B cell (primary cell): ENCODE measurements at places on chromosomes 2 and 18. TPM values are rescaled to one million over a fixed set of nuclear protein-coding genes. Genes with fewer than 3 reads are reported as not detected.

GRCh38 chr18:48898521-48898920, 52.2 kb downstream of the SMAD7 start:
- no peak for DNase-seq

Gene PTPRN
- total RNA-seq: not detected in 2 replicates

- DNase-seq: no peak
Measured at GRCh38 chr2:128373451-128374000, 54.9 kb upstream of the HS6ST1 start.

GRCh38 chr2:159292157-159292556, 5.7 kb upstream of the WDSUB1 start:
- DNase-seq: no peak

Gene AOX1
- 0.07 TPM in 1 of 2 replicates, not detected in the other for total RNA-seq

GRCh38 chr2:85769236-85769982, 15.6 kb downstream of the ATOH8 start:
- DNase-seq: no peak

DNA sequence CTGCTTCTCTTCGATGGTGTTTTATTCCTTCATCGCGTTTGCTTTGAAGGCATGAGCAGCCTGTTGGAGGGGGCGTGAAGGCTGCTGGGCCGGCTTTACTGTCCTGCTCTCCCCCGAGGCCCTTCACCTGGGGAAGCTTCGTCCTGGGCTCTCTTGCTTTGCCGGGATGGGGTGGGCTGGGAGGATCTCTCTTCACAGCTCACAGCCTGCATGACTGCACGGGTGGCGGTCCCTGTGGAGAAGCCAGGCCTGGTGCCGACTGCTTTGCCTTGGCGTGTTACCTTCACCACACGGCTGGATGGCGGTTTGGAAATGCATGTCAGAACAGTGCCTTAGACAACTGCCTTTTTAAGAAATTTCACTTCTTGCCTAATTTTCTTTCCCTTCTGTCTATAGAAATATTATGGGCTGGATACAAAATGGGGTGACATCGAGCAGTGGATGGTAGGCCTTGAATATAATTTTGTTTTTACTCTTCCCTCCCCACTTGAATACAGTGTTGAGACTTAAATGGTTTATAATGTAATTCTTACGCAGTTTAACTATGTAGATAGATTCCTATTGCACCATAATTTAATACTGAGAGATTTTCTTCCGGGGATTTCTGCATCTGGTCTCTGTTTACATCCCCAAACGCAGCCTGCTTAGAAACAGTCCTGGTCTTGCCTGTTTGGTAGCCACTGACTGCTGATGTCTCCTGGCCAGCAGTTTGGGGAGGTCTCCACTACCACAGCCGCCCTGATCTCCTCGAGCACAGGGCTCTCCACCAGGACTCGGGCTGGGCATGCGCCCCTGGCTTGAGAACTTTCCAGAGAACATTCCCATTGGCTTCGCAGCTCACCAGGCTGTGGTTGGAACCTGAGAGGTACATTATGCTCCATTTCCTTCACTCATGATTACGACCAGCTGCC, 81.0 kb upstream of the RBM44 start:
- DNase-seq: no peak

Gene COL4A4
- total RNA-seq: 30.2 and 34.6 TPM in 2 replicates

DNA sequence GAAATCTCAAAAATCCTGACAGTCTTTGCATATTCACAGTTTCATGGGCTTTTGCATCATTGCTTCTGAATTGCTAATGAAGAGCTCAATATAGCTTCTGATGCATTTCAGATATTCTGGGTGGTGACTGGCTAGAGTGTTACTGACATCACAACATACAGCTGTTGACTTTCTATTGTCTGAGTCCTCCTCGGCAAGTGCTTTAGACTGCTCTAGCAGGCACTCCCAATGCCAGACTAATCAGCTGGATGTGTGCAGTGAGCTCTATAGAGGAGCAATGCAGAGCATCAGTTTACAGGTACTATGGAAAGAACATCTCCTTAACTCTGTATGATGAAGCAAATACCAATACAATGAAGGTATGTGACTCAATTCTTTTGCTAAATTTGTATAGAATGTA, 54.9 kb downstream of the R3HDM1 start:
- DNase-seq: no peak

- peak; percentile 99 for DNase-seq
Measured at GRCh38 chr2:97663962-97664635, at the start of gene ACTR1B. TSS of gene ACTR1B (minus strand) at chr2:97664044. CDS start at chr2:97663890, 154 bp downstream.

DNA sequence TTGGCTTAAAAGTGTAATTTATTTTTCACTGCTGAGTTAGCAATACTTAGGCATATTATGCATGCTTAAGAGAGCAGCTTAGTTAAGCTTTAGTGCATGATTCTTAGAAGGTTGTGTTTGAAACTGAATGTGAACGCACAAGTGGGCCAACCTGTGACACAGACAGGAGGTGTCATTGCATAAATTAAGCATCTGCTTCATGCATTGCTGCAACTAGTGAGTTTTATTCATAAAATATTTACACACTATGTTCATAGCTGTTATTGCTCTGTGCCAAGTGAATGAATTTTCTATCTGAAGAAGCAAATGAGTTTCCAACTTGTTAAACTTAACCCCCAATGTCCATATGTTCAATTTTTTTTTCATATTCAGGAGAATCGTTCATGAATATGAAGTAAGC, 806.4 kb downstream of the GALR1 start:
- no peak for DNase-seq

Gene NT5DC4
- 2.0 and 10.3 TPM in 2 replicates for total RNA-seq

- no peak for DNase-seq
Measured at GRCh38 chr2:226611944-226612318, 187.7 kb downstream of the IRS1 start.

GRCh38 chr2:208363485-208363884, 43.1 kb upstream of the PTH2R start:
- no peak for DNase-seq

Gene PRSS56
- not detected in 2 replicates for total RNA-seq

- DNase-seq: no peak
Measured at GRCh38 chr2:21123473-21124393, at the start of gene TDRD15. TSS of gene TDRD15 (plus strand) at chr2:21123968. CDS start at chr2:21137468, 13,500 bp downstream.

GRCh38 chr18:32324181-32324580, 134.3 kb downstream of the MEP1B start:
- DNase-seq: no peak

- DNase-seq: no peak
Measured at GRCh38 chr2:150449856-150450255, 37.6 kb downstream of the RND3 start.

DNA sequence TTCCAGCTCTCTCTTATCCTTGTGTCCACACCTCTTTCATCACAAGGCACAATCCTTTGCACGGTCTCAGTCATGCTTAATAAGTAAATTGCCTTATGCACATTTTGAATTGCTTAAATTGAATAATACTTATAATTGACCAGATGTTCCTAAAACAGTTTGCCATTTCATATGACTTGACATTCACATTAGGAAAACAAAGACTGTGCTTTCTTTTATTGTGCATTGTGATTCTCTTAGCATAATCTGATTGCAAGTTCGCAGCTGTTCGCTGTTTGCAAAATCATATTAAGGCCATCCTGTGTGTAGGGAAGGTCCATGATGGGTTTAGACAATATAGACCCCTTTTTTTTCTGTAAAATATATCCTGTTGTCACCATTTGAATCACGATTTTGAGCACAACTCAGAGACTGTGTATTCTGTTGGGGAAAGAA, 75.6 kb downstream of the RNF144A start:
- no peak for DNase-seq

Gene CRYGC
- not detected in 2 replicates for total RNA-seq

- DNase-seq: no peak
Measured at GRCh38 chr2:869357-869871, 81.2 kb upstream of the SNTG2 start.

DNA sequence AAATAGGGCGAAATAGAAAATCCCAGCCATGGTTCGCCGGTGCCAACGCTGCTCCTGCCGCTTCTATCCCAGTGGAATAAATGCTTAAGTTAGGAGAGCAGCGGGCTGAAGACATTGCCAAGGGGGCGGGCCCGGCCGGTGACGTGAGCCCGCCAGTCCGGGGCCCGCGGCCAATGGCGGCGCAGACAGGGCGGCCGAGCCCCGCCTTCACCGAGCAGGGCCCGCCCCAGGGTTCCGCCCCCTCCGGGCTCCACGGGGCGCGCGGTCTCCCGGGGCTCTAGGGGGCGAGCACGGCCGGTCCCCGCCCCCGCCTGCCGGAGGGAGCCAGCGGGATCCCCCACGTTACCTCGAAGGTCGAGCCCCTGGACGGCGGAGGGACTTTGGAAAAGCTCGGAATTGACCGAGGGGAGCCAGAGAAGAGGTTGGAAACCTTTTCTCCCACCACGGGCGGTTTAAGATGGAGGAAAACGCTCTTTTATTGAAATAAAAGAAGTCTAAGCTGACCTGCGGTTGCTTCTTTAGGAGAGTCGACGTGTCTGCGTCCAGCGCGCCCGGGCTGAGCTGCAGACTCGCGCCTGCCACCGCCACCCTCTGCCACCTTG, at the start of gene EPHA4:
Gene EPHA4 (minus strand): TSS at position 86 of the 602 bp plus-strand sequence. CDS start 56 bp downstream, at position 30.
- DNase-seq: peak; percentile 91
